ENCODE measurements at places on chromosomes 1 and 21.

GRCh38 chr1:2310332-2311183 is 80.8 kb downstream of the MORN1 start:
- DNase-seq, result no peak

DNA sequence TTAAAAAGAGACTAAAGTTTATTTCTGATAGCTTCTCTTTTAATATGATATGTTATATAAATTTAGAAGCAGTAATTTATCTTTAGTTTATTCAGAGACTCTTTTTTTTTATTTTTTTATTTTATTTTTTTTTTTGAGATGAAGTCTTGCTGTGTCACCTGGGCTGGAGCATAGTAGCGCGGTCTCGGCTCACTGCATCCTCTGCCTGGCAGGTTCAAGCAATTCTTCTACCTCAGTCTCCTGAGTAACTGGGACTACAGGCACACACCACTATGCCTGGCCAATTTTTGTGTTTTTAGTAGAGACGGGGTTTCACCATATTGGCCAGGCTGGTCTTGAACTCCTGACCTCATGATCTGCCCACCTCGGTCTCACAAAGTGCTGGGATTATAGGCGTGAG is 89.6 kb downstream of the DISP1 start:
- DNase-seq, result no peak

- no peak for DNase-seq
Observed at GRCh38 chr1:244316407-244316806, 135.3 kb downstream of the ADSS2 start.

GRCh38 chr1:63742526-63742925 is 31.3 kb upstream of the ROR1 start:
- DNase-seq, result no peak

DNA sequence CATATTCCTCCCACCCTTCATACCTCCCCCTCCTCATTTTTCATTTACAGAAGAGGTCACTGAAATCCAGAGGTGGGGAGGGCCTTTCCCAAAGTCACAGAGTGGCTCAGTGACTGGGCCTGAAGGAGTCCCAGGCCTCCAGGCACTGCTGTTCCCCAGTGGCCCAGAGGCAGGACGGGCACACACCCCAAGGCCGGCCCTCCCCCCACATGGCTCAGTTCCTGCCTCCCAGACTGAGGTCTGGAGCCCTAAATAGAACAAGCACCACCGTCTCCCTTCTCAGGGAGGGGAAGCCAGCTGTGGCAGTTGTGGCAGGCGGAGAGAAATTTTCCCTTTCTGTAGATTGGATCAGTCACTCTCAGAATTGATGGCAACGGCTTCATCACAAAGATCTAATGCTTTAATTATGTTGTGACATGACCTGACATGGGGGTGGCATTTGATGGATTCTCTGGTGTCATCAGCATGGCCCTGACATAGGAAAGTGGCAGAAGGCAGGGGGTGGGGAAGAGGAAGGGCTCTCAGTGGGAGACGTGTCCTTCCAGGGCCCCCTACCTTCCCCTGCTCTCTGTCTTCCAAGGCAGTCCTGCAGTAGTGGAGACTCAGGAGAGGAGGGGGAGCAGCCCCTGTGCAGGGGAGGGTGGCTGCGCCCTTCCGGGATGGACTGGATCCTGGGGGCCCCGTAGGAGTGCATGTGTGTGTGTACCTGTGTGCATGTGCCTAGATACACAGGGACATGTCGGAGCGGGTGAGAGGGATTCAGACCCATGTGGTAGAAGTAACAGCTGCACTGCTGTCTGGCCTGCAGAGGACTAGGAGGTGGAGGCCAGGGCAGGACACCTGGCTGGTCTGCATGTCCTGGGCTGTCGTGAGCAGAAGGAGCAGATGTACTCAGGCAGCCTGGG is 41.2 kb upstream of the FOXO6 start:
- no peak for DNase-seq

DNA sequence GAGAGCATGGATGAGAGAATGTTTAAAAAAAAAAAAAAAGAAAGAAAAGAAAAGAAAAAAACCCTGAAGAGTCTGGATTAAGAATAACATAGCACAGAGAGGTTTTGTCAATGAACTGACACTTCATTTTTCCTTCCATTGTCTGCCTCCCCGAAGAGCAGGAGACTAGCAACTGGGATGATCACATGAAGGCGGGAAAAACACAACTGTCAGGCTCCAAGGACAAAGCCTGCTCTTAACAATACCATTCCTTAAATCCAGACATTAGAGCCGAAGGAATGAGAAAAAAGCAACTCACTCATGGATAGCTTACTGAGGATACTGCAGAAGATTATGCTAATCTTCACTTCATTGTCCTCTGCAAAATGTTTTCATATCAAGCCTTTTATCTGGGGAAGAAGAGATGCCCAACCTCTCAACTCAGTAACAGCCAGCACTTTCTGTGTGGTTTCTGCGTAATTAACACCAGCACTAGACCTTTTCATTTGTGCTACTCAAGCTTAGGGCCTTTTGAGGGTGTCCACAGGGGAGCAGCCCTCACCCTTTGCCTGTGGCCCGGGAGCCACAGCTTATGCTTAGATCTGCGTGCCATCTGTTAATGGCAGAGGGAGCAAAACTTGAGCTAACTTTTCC is 182.3 kb downstream of the BARHL2 start:
- DNase-seq, result no peak

GRCh38 chr1:178948676-178949075 is 77.0 kb upstream of the FAM20B start:
- DNase-seq, result no peak

DNA sequence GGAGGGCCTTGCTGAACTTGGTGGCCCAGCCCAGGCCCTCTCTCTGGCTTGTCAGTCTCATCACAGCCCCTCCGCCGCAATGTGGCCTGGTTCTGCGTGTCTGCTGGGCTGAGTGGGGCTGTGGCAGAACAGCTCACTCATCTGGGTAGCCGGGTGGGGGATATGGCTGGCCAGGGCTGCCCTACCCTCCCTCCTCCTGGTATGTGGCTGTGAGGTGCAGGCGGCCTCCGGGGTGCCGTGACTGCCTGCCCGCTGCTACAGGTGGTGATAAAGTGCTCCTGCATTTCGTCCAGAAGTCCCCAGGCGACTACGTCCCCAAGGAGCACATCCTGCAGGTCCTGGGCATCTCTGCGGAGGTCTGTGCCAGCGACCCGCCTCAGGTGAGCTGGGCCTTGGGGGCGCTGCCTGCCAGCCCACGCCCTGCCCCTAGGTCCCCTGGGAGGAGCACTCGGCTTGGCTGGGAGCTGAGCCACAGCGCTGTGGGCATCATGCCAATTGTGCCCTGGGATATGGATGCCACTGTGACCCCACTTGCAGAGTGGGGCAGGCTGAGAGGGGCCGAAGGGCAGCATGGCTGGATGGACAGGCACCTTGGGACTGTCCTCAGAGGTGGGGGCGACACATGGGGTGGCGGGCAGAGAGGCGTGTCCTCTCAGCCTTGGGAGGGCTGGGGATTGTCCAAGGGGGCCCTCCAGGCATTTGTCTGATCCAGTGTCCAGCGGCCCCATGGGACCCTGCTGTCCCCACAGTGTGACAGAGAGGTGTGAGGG is 2.3 kb downstream of the PRXL2B start:
- DNase-seq, result peak; percentile 67

DNA sequence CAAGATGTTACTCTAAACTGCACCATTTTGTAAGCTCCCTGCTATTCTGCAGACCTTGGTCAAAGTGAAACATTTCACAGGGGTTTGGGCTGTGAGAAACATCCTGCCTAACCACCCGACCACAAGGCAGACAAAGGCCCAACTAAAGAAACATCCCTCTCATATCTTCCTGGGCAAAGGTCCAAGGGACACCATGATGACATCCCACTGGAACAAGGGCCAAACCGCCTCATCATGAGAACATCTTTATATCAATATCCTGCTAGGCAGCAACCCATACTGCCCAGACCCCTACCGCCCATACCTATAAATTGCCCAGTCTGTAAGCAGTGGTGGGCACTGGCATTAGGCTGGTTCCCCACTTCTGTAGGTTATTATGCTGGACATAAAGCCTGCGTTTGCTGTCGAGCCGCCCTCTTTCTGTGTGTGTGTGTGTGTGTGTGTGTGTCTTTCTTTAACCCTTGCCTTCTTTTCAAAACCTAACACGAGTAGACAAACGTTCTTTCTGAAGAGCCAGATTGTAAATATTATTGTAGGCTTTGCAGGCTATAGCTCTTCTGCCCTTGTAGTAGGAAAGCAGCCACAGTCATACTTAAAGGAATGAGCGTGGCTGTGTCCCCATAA is 1.0 kb upstream of the PPIE start:
- DNase-seq, result no peak

DNA sequence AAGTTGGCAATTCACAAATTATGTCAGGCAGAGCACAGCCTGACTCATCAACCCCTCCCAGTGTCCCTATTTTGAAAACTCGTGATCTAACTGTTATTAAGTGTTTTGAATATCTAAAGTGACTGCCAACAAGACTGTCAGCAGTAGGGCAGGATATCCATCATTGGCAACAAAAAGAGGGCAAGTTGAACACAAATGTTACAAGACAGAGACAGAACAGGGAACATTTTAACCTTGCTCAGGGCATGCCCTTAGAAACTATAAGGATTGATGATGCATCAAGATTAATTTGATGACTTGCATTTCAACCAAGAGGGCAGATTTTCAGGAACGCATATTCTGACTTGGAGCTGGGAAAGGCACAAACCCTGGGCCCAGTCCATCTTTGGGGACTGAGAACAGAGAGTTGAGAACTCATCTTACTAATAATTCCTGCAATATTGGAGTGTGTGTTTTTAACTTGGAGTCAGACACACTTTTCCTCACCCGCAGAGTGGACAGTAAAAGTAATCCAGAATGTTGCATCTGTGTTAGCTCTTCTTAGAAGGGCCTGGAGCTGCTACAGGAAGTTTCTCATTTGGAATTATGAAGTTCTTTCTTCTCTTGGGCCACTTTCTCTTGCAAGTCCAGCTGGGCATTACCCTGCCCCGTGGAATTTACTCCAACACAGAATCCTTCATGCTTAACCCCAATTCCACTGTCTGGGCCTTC is 317.2 kb downstream of the LTN1 start:
- DNase-seq, result no peak

DNA sequence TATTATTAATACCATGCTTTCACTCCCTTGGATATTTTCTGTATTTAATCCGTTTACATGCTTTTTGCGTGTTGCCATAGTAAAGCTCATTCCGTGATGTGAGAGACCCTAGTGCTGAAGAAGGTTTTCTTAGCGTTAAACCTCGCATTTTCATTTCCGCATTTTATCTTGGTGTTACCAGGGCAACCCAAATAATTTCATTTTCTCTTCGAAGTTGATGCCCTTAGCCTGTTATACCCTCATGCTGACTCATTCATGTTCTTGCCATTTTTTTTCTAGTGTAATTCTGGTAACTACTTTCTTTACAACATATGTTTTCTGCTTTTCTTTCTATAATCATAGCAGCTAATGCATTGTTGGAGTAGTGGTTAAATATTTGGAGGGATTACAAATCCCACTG is 37.2 kb downstream of the LRRC8C start:
- DNase-seq, result no peak

DNA sequence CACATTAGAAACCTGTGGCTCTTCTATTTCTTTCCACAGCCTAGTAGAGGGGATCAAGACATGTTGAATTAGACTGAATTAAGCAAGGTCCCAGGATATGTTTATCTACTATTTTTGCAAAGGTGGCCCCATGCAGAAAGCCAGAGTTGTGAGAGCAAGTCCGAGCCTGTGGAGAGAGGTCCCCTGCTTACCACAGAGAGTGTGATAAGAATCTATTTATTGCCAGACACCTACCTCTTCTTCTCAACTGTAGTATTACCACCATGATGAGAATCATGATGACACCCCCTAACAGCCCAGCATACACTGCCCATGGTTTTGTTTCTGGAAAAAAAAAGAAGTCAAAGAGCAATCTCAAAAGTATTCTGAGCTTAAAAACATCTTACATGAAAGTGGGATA is 23.0 kb downstream of the SLAMF1 start:
- no peak for DNase-seq

DNA sequence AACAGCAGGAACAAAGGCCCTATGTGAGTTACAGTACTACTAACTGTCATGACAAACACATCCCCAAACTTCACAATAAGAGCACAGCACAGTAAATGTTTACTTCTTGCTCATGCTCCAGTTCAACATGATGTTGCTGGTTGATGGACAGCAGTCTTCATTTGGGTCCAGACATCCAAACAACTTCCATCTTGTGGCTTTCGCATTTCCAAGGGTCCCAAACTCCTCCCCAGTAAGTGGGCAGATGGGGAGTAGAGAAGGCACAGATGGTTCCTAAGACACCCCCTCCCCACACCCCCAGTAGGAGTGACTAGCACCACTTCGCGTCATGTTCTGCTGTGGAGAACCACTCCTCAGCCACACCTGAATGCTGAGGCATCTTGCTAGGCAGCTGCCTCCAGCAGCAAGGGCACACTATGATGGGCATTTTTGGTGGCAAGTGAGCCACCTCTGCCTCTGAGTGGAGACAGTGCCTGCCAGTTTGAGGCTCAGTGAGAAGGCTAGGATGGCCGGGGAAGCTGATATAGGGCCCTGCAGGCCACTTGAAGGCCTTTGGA is 32.7 kb upstream of the CD2 start:
- DNase-seq, result no peak

- no peak for DNase-seq
Observed at GRCh38 chr1:233304489-233305102, 9.1 kb upstream of the PCNX2 start.

GRCh38 chr1:35707601-35708440 is 10.9 kb downstream of the C1orf216 start:
- no peak for DNase-seq

GRCh38 chr1:201491896-201492511 is 14.9 kb downstream of the CSRP1 start:
- DNase-seq, result no peak

DNA sequence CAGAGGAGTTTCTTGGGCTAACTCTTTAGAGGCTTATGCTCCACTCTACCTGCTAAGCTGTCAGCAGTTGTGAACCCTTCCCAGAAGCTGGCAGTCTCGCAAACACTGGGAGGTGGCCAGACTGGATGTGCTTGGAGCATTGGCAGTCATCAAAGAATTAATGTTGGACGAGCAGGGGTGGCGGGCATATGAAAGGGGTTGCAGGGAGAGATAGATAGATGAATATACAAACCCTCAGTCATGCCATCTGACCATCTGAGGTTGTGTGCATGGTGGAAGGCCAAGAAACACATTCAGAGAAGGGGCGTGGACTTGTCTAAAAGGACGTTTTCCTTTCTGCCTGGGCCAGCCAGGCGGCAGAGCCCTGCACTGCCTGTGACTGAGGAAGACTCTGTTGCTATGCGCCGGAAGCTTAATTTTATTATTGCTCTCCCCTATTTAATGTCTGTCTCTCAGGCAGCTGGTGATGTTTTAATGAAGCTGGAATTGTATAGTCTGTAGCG is 164.4 kb downstream of the PBX1 start:
- no peak for DNase-seq

- no peak for DNase-seq
Observed at GRCh38 chr21:36456729-36457414, 23.1 kb downstream of the CLDN14 start.
